ENCODE measurements at places on chromosomes 7 and 10. TPM values are rescaled to one million over a fixed set of nuclear protein-coding genes. Genes with fewer than 3 reads are reported as not detected.

- no peak for DNase-seq
Measured at GRCh38 chr7:49875336-49875735, 101.9 kb downstream of the VWC2 start.

- DNase-seq: no peak
Measured at GRCh38 chr10:122421054-122421625, 33.3 kb upstream of the ARMS2 start.

Gene PAX4
- not detected for total RNA-seq

DNA sequence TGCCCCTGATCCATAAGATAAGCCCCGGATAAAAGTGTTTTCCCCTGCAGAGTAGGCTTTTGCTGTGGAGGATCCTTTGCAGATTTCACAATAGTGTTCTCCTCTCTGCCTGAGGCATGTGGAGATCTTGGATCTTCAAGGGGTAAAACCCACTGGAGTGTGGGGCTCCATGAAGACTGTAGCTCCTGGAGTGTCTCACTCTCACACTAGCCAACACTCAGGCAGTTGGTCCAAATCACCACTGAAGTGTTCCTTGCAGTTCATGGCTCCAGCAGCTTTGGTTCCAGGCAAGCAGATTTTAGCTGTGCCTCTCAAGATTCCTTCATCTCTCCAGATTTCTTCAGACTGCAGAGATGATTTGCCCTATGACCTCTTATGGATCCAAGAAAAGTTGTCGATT, 665.3 kb downstream of the TNS3 start:
- no peak for DNase-seq

Gene RBP4
- total RNA-seq: 4.9 TPM

DNA sequence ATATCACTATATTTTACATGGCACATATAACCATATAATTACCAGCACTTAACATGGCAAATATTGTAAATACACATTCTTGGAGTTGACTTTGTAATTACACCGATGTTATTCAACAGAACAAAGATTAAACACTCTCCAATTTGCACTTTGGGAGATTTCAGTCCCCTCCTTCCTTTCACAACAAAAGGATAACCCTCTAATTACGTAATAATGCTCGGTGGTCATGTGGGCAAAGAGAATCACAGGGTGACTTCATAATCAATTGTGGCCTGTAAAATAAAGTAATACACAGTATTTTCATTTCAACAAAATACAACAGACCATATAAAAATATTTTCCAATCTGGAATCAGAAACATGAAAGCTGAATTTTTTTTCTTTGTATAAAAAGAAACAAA, 73.2 kb downstream of the RHOBTB1 start:
- DNase-seq: no peak

Gene COL17A1
- total RNA-seq: not detected

Gene SOSTDC1
- total RNA-seq: 0.67 TPM

DNA sequence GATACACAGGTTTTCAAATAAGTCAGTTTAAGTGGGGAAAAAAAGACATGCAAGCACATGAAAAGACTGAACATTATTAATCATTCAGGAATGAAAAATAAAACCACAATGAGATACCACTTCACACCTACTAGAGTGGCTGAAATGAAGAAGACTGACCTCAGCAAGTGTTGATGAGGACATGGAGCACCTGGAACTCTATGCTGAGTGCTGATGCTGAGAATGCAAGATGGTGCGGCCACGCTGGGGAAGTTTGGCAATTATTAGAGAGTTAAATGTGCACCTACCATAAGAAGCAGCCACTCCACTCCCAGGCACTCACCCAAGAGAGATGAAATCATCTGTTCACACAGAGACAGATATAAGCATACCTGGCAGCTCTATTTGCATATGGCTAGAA, 32.9 kb upstream of the ELFN1 start:
- no peak for DNase-seq

Gene UCMA
- total RNA-seq: not detected

- DNase-seq: no peak
Measured at GRCh38 chr7:49432254-49432653, 341.2 kb upstream of the VWC2 start.

DNA sequence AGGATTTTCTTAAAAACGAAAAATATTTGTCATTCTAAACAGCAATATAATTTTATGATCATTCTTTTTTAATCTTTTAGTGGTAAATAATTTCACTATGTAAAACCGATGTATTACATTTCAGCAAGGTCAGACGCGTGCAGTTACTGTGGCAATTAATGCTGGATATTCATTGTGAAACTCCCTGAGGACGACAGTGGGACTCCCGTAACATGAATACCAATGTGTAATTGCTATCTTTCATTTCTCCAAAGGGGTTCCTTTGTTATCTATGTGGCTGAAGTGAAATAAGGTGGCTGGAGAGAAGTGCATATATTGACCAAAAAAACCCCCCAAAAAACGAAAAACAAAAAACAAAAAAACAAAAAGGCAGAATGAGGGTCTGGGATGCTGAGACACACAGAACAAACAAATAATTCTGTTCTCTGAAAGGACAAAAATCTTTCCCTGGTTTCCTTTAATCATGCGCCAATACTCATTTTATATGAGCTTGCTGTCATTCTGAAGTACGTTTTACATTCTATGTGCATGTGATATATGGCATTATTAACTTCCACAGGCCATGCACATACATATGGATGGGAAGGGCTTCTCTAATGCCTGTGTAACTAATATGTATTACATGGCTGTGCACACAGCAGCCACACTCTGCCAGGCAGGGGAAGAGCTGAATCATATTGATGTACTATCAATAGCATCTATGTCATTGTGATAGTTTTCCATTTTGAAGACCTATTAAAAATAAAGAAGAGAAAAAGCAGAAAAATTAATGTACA, 161.4 kb downstream of the RAPGEF5 start:
- no peak for DNase-seq

Gene EGFR
- 10.1 TPM for total RNA-seq

DNA sequence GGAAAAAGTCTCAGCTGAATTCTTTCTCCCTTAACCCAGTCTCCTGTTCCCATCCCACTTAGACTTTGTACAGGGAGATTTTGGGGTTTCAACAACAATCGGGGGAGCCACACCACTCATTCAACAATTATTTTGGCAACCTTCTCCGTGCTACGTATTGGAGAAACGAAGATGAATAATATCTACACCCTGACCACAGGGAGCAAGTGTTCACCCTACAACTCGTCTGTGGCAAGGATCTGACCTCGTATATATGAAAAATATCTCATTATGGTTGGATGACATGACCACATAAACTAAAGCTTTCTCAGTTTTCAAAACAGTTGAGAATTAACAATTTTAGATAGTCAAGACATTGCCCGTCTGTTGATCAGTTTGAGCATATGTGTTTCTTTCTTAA, 302.1 kb downstream of the CACNA2D1 start:
- DNase-seq: no peak

- DNase-seq: no peak
Measured at GRCh38 chr10:28928484-28928883, 251.2 kb downstream of the BAMBI start.

DNA sequence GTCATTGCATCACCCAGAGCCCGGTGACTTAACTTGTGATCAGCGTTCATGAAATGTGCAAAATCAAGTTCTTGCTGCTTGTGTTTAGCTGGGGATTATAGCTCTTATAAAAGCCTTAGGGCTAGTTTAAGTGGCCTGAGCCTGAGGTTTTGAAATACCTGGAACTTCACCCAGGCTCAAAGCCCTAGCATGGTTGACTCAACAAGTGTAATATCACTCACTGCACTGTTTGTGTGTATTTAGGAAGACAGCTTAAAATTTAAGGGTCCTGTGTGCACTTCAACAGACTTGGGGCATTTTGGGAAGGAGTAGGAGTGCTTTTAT, 489.5 kb downstream of the GATA3 start:
- DNase-seq: no peak

Gene UNC5B
- total RNA-seq: 12.2 TPM

DNA sequence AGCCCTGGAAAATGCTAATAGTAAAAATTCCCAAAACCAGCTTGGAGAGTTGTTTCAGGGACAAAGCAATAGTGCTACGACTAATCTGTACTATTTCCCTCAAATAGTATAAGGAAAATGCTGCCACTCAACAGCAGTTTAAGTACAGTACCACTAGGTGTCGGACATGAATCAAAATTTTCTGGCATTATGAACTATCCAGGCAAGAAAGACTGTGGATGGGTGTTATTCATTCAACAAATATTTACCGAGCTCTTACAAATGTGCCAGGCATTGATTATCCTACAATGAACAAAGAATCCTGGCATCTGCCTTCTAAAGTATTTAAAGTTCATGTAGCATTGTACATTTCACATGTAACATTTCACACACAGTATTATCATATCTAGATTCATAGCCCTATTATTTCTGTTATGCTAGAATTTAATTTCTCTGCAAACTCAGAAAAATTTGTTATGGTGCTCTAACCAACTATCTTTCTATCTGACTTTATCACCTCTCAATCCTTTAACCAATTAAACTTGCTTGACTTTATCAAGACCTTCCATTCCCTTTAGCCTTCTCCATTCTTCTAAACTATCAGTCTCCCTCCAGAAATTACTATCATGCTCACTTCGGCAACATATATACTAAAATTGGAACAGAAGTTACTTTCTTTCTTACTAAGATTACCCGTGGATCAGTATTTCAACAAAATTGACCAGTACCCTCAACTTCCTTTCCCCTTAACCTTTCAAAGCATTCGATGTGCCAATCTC, 80.6 kb downstream of the ARHGAP21 start:
- no peak for DNase-seq

Gene PI4K2A
- 9.9 TPM for total RNA-seq

- no peak for DNase-seq
Measured at GRCh38 chr7:112986256-112987031, 100.2 kb downstream of the GPR85 start.

- DNase-seq: no peak
Measured at GRCh38 chr10:61486738-61487396, 33.7 kb upstream of the TMEM26 start.

GRCh38 chr7:56091591-56091990, 1.2 kb downstream of the PHKG1 start:
- DNase-seq: peak; percentile 86

Gene FEZF1
- total RNA-seq: not detected

Gene NRAP
- total RNA-seq: 754 TPM

DNA sequence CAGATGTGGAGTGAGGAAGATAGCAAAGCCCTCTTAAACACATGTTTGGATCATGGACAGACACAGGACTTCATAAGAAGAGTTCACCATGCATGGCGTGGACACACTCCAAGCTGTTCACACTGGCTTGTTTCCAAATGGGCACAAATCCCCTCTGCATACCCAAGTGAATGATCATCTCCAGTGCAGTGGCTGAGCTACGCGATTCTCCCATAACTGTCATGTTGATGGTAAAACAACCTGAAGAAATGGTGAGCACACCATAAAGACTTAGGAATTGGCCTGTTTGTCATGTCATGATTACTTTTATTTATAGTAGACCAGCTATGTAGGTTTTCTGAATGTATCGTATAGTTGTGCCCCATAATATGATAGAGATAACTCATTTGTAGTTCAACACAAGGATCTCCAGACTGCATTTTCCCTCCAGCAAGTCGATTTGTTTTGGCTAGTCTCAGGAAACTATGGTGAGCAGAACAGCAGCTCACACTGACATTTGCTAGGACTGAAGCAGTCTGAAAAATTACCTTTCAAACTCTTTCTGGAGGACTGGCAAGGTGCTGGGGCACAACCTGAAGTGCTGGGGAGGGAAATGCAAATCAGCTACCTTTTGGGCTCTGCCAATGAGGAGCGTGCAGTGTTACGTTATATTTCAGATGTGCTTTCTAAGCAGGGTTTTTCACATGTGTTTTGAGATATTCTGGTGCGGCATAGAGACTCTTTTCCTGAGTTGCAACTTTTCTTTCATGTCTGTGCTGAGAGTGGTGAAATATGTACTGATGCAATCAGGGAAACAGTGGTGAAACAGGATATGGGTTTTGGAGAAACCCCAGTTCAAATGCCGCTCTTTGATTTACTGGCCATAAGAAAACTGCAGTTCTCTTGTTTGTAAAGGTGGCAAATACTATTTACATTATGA, 629.6 kb upstream of the DPP6 start:
- no peak for DNase-seq

DNA sequence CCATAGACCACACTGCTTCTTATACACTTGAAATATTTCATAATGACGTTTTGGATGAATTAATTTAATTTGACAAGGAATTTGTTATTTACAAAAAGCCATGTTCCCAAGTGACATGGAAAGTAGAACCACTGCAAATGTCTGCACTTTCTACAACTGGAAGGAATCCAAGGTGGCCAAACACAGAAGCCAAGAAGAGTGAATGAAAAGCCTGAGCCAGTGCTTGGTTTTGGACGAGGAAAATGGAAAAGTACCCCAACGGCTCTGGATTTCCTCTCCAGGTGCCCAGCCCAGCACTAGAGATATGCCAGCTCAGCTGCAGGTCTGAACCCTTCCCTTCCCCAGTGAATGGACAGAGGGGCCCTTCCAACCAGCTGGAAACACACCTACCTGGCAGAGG, 279.4 kb downstream of the TNS3 start:
- no peak for DNase-seq

DNA sequence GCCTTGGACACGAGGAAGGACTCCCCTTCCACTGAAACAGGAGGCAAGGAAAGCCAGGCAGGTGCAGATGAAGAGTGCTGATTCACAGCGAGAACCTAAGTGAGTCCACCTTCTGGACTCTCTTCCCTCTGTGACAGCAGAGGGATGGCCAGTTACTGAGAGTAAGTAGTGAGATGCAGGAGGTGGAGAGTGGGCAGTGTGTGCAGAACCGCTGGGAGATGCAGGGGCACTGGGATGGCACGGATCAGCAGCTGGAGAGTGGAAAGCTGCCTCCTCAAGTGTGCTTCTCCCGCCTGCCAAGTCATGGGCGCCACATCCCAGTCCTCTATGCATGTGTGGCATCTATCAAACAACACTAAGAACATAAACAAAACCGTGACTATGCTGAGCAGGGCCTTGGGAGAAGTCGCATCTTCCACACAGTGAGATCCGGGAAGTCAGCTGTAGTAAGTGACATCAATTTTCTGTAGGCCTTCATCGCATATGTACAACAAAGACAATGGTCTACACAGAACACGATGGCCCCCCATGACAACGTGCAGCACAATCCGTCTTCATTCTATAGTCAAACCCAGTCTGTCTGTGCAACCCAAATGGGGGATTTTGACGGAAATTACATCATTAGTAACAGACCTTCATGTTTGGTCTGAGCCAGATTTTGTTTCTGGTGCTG, 217.4 kb upstream of the KLF14 start:
- DNase-seq: no peak

GRCh38 chr10:30172673-30173072, 113.3 kb upstream of the JCAD start:
- no peak for DNase-seq
